GM12864 (cell line): ENCODE measurements at places on chromosomes 4 and X.

- no peak for DNase-seq
Measured at GRCh38 chrX:109966246-109966645, 36.7 kb upstream of the TMEM164 start.

DNA sequence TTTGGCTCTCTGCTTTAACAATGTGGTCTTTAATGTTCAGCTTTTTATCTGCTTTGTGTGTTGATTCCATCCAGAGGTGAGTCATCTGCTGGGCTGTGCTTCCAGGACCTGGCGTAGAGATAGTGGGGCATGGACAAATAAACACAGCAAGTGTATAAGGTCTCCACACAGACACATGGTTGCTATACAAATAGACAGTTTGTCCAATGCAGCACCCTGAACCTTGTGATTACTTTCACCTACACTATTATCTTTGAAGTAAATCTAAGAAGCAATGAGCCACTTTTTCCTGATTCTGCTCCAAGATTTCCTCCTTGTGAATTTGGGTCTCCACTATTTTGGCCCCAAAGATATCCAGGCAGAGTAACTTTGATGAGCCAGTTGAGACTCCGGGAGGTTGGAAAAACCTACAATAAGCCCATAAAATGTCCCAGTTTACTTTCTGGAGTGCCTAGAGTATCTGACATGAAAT is 12.1 kb downstream of the PPARGC1A start:
- DNase-seq: no peak

DNA sequence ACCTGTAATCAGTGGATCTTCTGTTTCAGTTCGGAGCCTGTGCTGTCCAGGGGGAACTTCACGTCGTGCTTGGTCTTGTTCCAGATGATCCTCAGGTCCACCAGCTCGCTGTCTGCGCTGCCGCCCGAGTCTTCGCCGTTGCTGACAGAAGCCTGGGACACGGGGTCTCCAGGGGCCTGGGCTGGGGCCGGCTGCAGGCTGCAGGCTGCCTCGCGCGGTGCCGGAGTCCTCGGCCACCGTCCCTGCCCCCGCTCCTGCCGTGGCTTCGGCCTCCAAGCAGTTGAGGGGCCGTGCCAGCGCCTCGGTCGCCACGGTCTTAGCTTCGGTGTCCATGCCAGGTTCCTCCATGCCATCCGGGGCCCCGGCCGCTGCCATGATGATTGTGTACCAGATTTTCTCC is 37.3 kb upstream of the CCNI start:
- DNase-seq: no peak

DNA sequence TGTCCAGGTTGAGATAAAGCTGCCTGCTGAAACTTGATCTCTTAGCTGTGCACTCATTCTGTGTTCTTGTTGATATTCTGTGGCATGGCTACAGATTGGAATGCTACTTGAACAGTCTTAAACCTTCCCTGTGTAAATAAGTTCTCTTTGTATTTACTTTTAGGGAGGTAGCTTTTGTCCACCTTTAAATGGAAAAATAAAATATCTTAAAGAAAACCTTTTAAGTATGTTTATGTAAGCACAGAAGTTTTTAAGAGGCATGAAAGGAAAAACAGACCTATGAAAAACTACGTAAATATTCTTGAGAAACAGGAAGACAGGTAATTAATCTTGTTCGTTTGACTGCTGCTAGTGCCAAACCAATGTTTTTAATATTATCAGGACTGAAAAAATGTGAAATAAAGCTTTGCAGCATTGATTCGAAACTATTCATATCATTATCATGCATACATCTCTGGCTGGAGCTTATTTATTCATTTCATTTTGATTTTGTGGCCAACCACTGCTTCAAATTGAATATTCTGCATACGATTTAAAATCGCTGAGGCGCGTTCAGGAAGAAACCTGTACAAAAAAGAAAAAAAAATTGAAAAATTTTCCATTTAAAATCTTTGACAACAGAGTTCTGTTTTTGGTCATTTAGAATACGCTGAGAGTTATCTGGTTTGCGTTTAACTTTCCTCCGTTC is 17.8 kb downstream of the HSD17B13 start:
- DNase-seq: no peak

- DNase-seq: no peak
Measured at GRCh38 chrX:21131346-21131745, 242.9 kb upstream of the CNKSR2 start.

DNA sequence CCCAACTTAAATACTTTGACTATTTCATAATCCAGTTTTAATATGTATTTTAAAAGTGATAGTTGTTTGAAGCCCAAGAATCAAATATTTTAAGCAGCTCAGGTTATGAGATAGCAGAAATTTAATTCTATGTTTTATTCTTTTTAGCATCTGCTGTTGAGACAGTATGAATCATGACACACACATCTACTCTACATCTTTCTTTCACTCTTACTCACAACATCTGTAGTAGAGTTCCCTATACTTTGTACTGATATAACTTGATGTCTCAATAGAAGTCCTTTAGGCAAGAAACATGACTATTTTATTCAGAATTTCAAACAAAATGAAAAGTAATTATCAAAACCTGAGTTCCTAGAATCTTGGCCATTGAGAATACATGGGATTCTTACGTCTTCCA is 187.9 kb upstream of the GNPDA2 start:
- DNase-seq: no peak

GRCh38 chr4:153933915-153934687 is 145.2 kb upstream of the SFRP2 start:
- no peak for DNase-seq

GRCh38 chrX:51874123-51874522 is 19.3 kb upstream of the MAGED1 start:
- no peak for DNase-seq

- DNase-seq: no peak
Measured at GRCh38 chrX:115889121-115889890, 281.2 kb upstream of the AGTR2 start.

DNA sequence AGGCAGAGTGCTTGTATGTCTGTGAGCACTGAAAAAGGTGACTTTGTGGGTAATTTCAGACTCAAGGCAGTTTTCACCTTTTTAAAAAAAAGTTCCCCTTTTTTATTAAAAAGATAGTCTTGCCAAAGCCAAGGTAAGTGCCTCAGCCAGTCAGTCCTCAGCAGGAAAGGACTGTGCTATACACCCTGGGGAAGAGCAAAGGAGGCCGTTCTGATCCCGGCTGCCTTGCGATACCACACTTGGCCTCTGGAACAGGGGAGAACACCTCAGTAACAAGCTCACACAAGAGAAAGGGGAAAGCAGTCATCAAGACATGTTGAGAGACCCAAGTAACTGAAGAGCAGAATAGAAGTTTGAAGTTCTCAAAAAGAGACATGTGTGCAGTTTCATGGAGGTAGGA is 541.7 kb downstream of the BCOR start:
- DNase-seq: no peak

GRCh38 chr4:158782551-158783360 is 13.9 kb downstream of the FNIP2 start:
- no peak for DNase-seq

GRCh38 chr4:94371290-94371689 is 28.7 kb upstream of the HPGDS start:
- no peak for DNase-seq

GRCh38 chr4:129926936-129927335 is 831.0 kb downstream of the C4orf33 start:
- DNase-seq: no peak

DNA sequence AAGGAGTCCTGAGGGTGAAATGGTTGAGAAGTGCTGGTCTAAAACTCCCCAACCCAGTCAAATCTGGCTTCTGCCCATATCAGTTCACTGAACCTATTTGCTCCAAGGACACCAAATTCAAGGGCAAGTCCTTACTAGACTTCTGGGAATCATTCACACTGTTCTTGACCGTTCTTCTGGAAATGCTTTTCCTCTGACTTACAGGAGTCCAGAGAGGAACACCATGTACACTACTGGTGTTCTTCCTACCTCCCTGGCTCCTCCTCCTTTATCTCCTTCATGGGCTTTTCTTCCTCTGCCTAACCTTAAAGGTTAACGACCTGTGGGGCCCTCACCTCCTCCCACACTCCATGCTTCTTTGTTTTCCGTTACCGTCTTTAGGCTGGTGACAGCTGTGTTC is 281.3 kb downstream of the FRMPD4 start:
- no peak for DNase-seq

- DNase-seq: no peak
Measured at GRCh38 chrX:110212299-110212698, 105.6 kb downstream of the AMMECR1 start.

DNA sequence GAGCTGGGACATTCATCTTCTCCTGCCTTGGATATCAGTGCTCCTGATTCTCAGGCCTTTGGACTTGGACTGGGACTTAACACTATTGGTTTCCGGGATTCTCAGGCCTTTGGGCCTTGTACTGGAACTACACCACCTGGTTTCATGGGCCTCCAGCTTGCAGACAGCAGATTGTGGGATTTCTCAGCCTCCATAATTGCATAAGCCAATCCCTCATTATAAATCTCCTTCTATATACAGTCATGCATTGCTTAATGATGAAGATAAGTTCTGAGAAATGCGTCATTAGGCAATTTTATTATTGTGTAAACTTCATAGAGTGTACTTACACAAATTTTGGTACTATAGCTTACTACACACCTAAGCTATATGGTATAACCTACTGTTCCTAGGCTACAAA is 8.9 kb upstream of the CCNG2 start:
- DNase-seq: no peak

GRCh38 chr4:140755774-140756318 is 339 bp downstream of the TBC1D9 start:
- no peak for DNase-seq

DNA sequence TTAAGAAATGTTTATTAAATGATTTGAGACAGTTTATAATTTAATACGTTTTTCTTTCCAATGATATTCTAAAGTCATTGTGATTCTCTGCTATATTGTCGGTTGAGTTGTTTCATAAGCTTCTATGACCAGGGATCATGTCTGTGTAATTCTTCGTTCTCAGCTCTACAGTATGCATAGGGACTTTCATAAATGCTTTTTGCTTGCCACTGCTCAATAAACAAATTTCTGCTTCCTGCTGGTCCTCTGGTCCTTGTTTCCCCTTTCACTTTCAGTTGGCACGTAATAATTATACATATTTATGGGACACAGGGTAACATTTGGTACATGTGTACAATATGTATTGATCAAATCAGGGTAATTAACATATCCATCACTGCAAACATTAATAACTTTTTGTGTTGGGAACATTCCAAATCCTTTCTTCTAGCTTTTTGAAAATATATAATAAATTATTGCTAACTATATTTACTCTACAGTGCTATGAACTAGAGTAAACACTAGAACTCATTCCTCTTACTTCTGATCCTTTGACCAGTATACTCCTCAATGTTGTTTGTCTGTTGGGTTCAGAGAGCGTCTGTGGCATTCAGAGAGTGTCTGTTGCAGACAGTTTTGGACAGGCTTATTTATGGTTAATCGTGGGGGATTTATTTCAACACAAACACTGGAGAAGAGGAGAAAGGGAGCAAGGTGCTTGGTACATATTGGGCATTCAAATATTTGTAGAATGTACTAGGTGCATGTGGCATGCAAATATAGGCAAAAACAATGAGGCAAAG is 68.3 kb upstream of the SPANXB1 start:
- DNase-seq: no peak

- no peak for DNase-seq
Measured at GRCh38 chrX:2464677-2465166, 36.1 kb downstream of the DHRSX start.

DNA sequence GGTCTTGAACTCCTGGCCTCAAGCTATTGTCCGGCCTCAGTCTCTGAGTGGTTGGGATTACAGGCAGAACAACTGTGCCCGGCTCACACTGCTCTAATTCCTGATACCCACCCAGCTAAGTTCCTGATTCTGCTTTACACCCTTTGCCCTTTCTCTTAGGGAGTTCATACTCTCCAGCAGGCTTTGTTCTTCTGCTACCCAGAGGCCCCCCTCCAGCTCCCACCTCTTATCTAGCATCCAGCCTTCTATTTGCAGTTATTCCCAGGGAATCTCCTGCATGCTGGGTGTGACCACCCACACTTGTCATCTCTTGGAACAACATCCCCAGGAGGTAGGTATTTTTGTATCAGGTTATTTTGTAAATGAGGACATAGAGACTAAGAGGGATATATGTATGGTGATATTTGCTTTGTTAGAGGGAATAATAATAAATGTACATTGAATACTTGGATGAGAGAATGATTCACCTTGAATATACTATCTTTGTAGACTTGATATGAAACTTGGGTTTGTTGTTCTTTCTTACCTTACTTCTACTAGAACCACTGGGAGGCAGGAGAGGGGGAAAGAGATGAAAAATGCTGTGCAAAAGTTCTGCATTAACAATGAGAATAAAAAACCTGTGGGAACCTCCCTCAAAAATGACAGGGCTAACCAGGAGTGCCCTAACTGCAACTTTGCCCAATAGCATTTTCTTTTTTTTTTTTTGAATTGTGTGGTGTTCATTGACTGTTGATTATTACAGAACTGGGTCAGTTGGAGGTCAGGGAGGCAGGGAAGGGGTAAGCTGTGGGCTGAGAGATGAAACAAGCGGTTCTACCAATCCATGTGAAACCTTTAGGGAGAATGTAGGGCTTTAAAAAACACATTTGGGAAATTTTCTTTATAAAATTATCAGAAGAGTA is 157.4 kb downstream of the SPRY1 start:
- no peak for DNase-seq

- DNase-seq: no peak
Measured at GRCh38 chrX:22220941-22221340, 51.8 kb upstream of the CBLL2 start.

DNA sequence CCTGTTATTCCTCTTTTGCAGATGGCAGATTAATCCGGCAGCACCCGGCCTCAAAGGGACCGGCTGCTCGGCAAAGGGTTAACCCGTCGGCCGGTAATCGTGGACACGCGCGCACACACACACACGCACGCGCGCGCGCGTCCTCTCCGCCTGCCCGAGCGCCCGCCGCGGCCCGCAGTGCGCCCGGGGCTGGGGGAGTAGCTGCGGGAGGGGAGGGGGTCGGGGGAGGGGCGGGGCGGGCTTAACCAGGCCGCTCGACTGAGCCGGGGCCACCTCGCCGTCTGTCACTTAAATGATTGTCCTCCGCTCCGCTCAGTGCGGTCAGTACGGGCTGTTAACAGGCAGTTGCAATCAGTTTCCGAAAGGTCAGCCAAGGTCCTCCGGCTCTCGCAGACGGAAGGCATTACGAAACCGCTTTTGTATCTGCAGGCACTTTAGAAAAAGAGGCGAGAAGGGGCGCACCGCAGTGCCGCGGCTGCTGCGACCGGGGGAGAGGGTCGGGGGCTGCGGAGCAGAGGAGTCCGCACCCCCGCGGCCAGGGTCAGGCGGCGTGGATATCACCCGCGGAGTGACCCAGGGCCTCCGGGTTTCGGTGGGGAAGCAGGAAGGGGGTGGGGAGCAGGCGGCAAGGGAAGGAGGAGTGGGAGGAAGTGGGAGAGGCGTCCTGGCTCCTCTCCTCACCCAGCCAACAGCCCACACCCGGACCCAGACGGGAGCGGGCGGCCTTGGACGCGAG is 57.3 kb upstream of the BCOR start:
- DNase-seq: no peak

DNA sequence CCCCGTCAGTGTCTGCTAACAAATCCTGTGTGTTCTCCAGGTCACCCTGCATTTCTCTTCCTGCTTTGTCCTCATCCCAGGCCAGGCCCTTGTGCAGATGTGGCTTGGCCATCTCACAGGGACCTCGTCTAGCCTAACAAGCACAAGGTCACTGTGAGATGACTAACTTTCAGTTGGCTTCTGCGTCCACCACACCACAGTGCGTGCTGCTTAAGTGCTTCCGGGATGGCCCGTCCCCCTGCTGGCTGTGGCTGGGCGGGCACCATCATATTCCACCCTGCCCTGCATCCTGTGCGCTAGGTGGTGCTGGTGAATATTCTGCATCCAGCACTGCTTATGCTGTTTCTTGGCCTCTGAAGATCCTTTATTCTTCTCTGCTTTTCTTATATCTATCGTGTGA is 33.8 kb downstream of the RBBP7 start:
- no peak for DNase-seq
